ENCODE measurements at places on chromosomes 4 and X.

DNA sequence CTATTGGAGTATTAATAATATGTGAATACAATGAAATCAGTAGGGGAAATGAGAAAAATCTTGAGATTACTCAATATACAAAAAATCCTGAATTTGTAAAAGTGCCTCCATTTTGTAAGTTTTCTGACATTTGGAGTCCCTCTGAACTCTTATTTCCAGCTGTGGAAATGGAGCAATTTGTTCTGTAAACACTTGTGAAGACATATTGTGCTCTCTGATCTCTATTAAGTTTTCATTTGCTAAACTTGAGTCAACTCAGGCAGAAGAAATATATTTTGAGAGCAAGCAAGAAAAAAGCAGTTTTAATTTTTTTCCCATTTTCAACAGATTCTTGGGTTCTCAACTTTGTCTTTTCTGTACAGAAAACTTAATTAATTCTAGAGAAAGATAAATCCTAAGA is 51.4 kb upstream of the PCDH18 start:
- DNase-seq = no peak

GRCh38 chr4:139655116-139655515 is 10.5 kb upstream of the MGST2 start:
- peak; percentile 41 for DNase-seq

DNA sequence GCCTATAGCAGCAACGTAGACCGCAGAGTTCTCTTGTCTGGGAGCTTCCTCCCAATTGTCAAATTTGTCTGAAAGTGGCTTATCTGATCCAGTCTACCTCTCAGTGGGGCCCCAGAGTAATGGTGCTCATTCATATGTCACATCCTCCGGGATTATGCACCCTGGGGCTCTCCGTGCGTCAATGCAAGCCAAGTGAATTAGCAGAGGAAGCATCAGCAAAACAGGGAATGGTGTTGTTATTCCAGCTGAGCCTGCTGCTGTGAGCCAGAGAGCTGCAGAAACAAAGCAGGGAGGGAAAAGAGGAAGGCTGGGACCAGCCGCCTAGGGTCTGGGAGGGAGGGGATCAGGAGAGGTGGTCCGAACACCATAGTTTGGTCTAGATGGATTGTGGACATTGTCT is 95.2 kb downstream of the CLNK start:
- no peak for DNase-seq

DNA sequence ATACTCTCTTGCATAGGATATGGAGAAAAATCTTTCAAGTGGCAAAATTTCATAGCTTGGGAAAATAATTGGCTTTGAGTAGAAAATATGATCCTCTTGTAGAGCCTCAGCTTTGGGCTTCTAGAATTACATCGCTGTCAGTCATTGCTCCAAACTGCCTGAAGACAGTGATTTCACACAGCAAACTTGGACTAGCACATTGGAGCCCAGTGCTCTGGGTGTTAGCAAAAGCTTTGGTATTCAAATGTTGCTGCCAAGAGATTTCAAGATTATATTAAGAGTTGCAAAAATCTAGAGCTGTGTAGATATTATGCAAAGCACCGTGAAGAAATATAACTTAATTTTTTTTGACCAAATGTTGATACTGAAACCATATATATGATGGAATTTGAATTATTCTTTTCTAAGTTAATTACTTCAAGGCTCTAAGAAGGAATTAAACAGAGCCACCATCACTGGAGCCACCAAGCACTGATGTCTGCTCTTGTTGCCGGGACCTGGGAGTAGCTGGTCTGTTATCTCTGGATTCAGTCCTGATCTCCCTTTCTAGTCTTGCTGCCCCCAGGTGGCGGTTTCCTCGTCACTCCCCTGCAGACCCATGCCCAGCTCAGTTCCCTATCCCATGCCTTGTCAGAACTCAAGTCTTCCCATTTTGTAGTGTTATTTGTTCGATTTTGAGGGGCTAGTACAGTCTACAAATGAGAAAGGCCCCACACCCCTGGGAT is 260.7 kb upstream of the SFRP2 start:
- no peak for DNase-seq

DNA sequence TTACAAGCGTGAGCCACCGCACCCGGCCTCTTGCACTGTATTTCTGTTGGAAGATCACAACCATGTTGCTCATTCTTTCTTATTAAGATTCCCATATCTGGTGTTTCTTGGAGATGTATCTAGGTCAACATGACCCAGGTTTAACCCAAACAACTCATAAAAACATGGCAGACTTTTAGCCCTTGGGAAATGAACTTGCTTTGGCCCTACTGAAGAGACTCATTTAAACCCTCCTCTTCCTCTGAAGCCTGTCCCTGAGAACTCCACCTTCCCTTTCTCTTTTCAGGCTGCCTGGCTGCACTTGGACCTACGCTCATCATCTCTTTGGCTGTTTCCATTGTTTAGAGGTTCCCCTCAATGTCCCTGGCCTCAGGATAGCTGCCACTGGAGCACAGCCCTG is 22.8 kb upstream of the OPN1LW start:
- DNase-seq = no peak

- DNase-seq = peak; percentile 43
Observed at GRCh38 chr4:37675587-37676290, 10.4 kb downstream of the RELL1 start.

GRCh38 chr4:119984996-119985395 is 81.7 kb downstream of the MAD2L1 start:
- DNase-seq = no peak

DNA sequence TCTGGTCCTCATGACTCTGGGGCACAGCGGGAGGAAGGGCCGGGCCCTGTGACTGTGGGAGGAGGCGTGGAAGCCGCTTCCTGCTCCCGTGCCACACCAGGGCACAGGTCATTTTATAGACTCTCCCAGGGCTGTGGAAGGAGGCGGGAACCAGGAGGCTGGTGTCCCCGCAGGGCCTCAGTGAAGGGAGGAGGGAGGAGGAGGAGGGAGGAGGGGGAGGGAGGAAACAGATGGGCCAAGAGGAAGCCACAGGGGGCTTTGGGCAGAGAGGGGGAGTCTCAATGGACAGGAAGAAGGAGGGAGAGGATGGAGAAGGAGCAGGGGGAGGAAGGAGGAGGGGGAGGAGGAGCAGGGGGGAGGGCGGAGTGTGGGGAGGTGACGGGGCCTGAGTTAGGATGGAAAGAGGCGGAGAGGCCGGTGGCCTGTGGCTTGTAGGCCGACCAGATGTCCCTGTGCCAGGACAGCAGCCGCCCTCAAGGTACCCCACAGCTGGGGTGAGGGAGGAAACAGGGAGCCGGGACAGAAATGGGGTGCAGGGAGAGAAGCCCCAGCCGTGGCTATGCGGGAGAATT is 6.2 kb upstream of the PLCXD1 start:
- no peak for DNase-seq

- no peak for DNase-seq
Observed at GRCh38 chr4:8554555-8555100, 25.6 kb upstream of the GPR78 start.

DNA sequence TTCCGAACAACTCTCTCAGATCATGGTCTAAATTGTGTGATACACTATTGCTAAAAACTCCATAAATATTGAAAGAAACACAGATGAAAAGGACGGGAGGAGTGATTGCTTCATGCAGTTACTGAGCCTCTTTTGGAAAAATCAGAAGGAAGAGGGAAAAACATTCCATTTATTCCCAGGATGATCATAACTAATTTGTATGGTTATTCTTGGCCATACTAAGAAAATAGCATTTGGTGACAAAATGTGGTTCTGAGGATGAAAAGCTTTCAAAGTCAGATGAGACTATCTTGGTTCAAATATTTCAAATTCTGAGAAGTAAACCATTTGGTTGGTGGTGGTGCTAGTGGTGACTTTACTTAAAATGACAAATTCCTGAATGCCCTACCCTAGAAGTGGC is 305.4 kb upstream of the LDB2 start:
- no peak for DNase-seq

GRCh38 chr4:140137671-140138070 is 16.3 kb downstream of the MAML3 start:
- no peak for DNase-seq

DNA sequence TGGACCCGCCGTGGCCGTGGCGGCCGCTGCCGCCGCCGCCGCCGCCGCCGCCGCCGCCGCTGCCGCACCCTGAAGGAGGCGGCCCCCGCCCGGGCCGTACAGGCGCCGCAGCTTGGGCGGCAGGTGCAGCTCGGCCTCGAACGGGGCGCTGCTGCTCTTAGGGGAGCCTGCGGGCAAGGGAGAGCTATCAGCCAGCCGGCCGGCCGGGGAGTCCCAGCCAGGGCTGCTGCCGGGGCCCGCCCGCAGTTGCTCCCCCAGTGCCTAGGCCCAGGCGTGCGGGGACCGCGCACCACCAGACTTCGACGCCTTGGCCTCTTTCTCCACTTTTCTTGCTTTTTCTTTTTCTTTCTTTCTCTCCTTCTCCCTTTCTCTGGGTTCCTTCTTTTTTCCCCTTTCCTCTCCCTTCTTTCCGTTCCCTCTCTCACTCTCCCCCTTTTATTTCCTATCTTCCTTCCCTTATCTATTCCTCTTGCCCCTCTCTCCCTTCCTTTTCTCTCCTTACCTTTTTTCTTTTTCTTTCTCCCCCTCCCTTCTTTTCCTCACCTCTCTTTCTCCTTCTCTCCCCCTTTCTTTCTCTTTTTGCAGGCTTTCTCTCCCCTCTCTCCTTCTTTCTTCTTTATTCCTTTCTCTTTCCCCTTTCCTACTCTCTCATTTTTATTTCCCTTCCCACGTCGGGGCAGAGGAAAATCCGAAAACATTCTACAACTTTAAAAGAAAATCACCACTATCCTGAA is 2.0 kb downstream of the ARX start:
- DNase-seq = no peak

- DNase-seq = no peak
Observed at GRCh38 chr4:86358257-86358656, 1.6 kb downstream of the MAPK10 start.

GRCh38 chrX:150436195-150436594 is 73.1 kb downstream of the MAMLD1 start:
- DNase-seq = no peak

DNA sequence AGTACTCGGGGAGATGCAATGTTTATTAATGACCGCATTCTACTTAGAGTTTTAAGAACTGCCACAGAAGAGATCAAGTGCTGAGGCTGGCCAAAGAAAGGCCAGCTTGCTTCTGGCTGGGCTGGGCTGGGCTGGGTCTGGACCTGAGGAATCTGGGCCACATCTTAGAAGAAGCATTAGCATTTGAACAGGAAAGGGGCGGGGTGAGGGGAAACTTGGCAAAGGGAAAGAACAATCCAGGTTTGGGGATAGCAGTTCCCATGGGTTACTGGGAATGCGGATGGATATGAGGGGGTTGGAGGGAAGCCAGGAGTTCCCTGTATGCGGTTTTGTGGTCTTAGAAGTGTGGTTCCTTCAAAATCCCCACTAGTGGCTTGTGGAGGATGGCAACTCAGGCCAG is 83.3 kb downstream of the CLDN34 start:
- DNase-seq = no peak

DNA sequence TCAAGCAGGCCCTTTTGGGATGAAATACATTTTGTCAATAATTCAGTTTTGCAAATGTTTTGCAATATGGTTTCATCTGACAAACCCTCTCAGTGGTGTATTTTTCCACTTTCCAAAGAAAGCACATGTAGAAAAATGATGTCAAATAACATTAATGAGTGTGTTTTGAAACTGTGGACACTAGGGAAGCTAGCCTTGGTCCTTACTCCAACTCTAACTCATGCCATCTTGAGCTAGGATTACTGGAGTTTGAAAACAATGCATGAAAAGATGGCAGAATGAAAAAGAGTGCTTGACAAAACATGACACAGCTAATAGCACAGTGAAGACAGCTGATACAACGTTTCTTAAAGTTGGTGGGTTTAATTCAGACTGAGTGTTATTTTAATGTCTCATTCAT is 41.4 kb downstream of the HAND2 start:
- DNase-seq = no peak

DNA sequence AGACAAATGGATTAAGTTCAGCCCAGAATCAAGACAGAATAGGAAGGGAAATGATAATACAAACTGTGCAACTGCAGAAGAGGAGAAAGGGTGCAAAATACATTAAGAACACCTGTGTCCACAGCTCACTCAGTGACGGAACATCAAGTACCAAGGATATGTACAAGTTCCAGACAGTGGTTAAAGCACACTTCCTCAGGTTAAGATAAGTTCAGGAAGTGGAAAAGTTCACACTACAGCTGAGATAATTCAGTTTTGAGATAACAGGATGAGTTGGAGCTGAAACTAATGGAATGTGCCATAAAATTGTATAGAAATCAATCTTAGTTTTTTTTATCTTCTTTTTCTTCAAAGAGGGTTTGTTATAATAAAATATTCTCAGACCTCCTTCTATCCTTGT is 419.4 kb downstream of the KCNIP4 start:
- no peak for DNase-seq

DNA sequence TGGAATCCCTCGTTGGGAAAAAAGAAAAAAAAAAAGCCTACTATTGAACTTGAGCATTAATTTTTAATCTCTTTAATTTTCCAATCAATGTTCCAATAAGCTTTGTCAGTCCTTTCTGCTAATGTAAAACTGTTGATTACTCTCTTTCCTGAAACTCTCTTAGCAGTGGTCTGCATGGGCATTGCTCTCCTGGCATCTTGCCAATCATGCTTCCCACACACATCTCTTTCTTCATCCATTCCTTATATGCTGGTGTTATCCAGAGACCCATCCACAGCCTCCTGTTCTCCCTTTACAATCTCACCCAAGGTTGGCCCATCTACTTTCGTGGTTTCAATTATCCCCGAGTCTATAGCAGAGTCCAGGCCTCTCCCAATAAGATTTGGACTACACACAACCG is 31.8 kb upstream of the KCNE5 start:
- no peak for DNase-seq

GRCh38 chr4:116636917-116637316 is 448.5 kb downstream of the TRAM1L1 start:
- no peak for DNase-seq

DNA sequence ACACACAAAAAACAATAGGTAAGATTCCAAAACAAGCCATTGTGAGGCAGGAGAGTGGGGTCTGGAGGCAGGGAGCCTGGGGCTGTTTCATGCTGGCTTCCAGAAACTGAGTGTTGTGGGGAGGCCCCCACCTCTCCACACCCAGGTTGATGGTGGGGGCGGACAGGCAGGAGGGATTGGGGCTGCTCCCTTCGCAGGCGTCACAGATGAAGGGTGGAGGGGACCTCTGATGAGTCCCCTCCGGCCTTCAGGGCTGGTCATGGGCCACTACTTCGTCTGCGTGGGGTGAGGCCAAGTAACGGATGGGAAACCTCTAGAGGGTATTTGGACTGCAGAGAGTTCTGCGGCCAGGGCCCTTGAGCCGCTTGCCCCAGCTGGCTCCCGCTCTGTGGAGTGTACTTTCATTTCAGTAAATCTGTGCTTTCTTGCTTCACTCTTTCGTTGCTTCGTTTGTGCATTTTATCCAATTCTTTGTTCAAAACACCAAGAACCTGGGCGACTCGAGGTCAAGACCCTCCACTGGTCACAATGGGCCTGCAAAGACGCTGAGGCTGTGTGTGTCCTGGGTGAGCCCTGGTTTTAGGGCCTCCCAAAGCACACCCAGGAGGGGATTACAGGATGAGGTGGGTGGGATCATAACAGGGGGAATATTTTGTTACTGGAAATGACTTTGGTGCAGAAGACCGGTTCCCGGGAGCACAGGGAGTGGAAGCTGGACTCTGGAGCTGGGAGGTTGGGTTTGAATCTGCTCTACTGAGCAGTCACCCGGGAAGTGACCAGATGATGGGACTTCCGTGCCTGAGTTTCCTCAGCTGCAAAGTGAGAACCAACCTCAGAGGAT is 83.7 kb upstream of the ADRA2C start:
- DNase-seq = no peak

- DNase-seq = peak; percentile 20
Observed at GRCh38 chrX:149830192-149830873, 48.6 kb downstream of the MAGEA9 start.

- DNase-seq = no peak
Observed at GRCh38 chr4:94676970-94677369, 80.8 kb upstream of the BMPR1B start.
